ENCODE measurements at places on chromosomes 12 and 14.

DNA sequence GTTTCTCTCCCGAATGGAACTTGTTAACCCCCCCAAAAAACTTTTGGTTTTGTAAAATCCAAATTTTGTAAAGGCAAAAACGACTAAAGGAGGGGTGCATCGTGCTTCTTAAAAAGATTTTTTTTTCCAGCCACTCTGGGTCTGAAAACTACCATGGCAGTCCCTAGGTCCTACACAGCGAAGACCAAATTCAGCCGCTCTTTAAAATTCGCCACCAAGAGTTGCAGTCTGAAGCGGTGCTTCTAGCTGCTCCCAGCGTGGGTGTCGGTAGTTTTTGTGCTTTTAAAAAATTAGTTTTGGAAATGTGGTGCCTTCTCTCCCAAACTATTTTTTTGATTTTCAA is 873 bp upstream of the GSC start:
- no peak for DNase-seq

- DNase-seq: no peak
Observed at GRCh38 chr14:61609191-61609843, 86.0 kb upstream of the HIF1A start.

GRCh38 chr14:26174395-26174794 is 423.4 kb downstream of the NOVA1 start:
- no peak for DNase-seq

DNA sequence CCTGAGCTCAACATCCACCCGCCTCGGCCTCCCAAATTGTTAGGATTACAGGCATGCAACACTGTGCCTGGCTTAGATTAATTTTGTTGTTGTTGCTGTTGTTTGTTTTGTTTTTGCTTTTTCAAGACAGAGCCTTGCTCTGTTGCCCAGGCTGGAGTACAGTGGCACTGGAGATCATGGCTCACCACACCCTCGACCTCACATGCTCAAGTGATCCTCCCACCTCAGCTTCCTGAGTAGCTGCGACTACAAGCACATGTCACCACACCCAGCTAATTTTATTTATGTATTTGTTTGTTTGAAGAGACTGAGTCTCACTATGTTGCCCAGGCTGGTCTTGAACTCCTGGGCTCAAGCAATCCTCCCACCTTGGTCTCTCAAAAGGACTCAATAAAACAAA is 26.7 kb downstream of the CRY1 start:
- peak; percentile 3 for DNase-seq

GRCh38 chr12:49345051-49345824 is 1.4 kb upstream of the DNAJC22 start:
- DNase-seq: peak; percentile 56

- DNase-seq: no peak
Observed at GRCh38 chr12:110320550-110320949, 39.5 kb downstream of the ATP2A2 start.

DNA sequence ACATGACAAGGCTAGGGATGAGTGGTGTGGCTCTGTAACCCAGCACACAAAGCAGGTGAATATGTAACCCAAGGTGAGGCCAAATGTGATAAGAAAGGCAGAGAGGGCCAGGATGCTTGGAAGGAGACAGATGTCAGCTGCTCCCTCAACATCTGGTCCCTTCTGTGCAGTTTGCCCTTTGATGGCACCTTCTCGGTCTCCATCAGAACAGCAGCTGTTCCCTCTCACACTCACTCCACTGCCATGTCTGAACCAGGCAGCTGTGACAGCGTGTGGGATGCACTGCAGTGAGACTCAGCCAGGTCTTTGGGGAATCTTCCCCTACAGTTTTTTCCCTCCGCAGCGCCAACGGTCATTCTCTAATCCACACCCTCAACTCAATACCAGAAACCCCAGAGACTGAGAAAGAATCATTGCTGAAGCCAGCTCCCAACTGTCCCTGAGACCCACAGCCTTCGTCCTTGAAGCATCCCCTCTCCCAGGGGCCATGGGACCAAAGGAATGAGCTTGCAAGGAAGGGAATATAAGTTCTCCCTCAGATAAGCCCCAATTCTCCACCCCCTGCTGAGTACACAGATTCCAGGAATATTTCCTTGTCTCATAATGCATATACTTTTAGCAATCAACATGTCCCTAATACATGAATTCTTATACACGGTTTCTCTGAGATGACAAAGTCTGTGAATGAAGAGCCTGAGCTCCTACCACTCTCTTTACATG is 230.0 kb downstream of the GLT1D1 start:
- DNase-seq: no peak

- peak; percentile 40 for DNase-seq
Observed at GRCh38 chr12:106455111-106455510, 97.6 kb downstream of the POLR3B start.

DNA sequence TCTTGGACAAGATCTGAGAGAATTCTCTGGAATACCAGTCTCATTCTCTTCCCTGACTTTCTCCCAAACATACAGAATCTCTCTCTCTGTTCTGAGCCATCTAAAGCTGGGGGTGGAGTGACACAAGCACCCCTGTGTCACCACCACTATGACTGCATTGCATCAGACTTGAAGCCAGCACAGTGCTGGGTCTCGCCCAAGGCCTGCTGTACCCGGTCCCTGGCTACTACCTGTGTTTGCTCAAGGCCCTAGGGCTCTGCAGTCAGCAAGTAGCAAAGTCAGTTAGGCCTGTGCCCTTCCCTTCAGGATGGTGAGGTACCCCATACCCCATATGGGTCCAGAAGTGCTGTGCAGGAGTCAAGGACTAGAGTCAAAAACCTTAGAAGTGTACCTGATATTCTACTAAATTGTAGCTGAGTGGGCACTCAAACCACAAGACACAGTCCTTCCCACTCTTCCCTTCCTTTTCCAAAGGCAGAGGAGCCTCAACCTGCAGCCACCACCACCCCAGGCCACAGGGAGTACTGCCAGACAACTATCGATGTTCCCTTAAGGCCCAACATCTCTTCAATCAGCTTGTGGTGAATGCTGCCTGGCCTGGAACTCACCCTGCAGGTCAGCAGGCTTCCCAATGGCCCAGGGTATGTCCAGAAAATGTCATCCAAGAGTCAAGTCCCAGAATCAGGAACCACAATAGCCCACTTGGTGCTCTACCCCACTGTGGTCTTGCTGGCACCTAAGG is 21.2 kb upstream of the RDH16 start:
- no peak for DNase-seq

DNA sequence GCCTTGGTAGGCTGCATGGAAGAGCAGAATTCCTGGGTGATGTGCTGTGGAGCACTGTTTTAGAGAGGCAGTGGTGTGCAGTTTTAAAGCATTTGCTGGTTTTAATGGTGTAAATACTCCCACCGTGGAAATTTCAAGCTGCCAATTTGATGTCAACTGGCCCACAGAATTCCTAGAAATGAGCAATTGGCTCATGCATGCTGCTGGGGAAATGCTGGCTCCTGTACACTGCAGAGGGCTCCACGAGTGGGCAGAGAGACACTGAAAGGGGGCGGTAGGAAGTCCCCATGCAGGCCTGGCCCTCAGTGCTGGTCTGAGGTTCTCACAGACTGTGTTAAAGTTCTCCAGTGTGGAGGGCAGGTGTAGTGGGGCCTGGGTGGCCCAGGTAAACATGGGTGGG is 99.4 kb upstream of the NTF3 start:
- DNase-seq: no peak

- peak; percentile 43 for DNase-seq
Observed at GRCh38 chr12:64679487-64680001, 69.2 kb downstream of the RASSF3 start.

- no peak for DNase-seq
Observed at GRCh38 chr14:99287269-99287942, 15.4 kb upstream of the BCL11B start.

DNA sequence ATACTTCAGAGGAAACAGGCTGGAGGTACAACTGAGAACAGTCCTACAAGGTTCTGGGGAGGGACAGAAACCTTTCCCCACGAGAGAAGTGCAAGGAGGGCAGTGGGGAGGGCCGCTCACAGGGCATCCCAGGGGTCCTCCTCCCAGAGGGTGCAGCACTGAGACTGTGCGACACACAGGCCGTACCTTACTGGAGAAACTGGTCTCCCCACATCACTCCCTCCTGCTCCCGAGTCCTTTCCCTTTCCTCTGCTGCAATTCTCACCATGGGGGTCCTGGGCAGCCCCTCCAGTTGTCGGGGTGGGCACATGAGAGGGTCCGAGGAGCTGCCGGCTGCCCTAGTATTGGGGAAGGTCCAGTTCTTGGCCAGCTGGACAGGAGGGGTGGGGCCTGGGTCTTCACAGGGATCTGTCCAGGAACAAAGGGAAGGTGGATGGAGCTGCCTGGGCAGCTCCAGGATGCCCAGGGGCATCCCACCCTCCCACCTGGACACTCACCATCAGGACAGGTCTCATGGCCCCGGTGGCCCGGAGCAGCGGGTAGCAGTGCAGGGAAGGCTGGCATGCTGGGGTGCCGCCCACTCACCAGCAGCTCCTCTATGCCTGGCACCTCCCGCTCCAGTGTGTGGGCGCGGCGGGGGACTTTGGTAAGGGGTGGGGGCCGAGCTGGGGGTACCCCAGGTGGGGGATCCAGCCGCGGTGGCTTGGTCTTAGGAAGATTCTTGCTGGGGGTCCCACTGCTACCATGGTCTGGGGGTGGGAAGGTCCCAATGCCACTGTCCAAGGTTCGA is 35.8 kb downstream of the NCKAP5L start:
- DNase-seq: no peak

- peak; percentile 80 for DNase-seq
Observed at GRCh38 chr12:94140556-94140955, 7.8 kb upstream of the PLXNC1 start.

- peak; percentile 82 for DNase-seq
Observed at GRCh38 chr12:8127138-8127537, 3.7 kb downstream of the CLEC4A start.

GRCh38 chr14:65575389-65575788 is 162.9 kb downstream of the FUT8 start:
- DNase-seq: no peak

- DNase-seq: no peak
Observed at GRCh38 chr12:90816353-90817089, 138.5 kb downstream of the CCER1 start.

DNA sequence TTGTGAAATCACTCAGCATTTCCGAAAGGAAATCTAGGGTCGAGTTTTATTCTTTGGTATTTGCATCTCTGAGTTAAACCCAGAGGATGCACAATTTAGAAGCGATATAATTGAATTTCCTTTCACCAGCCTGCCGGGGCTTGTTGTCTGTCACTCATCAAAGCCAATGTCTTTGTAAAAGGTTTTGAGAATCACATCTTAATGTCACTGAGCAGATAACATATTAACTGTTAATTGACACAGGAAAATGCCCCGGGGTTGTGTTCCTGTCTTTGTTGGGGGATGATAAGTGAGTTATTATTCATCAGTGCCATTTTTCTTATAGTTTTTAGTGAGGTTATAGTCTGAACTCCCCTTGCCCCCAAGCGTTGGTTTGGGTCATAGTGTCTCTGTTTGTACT is 73.4 kb downstream of the DUSP6 start:
- no peak for DNase-seq

DNA sequence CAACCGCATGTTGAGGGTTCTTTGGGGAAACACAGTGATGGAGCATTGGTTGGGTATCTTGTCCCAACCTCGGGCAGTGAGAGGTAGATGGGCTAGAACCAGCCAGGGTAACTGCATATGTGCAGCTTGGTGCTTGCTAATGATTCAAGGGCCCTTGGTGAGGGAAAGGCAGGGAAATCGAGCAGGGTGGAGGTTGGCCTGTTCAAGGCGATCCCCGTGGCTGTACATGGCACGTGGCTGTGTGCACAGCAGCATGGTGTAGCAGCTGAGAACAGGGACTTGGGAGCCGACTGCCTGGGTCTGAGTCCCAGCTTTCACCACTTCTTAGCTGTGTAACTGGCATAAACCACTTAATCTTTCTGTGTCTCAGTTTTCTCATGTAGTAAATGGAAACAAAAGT is 45.5 kb upstream of the OAS1 start:
- no peak for DNase-seq

GRCh38 chr12:96375170-96375569 is 25.1 kb downstream of the CDK17 start:
- peak; percentile 49 for DNase-seq

DNA sequence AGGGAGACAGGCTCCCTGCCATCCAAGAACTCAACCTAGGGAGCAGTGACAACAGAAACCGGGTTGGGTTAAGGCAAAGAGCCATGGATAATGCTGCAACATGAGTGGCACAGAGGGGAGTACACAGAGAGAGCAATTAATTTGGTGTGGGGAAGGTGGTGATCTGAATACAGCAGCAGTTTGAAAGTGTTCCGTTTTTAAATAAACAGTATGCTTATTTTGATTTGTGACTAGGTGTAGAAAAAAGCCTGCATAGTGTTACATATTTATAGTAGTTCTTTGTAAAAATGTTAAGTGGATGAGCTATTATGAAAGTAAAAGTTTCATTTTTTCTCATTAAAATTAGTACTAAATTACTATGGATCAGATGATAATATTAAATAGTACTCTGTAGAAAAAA is 8.7 kb downstream of the AKAP5 start:
- DNase-seq: no peak

DNA sequence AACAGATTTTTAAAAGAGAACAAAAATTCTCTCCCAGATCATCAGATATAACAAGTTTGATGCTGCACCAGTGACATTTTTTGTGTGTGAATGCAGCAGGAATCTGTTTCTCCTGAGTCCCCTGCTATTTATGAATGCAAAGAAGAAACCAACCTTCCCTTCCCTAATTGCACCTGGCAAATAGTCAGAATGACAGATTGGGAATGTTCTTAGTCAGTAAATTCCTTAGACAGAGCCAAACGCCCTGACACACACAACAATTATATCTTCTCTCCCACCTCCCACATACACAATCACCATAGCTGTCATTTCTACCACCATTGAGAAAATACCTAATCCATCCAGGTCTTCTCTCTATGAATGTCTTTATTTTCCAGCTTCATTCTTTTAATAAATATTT is 174.4 kb downstream of the ALG10B start:
- no peak for DNase-seq

DNA sequence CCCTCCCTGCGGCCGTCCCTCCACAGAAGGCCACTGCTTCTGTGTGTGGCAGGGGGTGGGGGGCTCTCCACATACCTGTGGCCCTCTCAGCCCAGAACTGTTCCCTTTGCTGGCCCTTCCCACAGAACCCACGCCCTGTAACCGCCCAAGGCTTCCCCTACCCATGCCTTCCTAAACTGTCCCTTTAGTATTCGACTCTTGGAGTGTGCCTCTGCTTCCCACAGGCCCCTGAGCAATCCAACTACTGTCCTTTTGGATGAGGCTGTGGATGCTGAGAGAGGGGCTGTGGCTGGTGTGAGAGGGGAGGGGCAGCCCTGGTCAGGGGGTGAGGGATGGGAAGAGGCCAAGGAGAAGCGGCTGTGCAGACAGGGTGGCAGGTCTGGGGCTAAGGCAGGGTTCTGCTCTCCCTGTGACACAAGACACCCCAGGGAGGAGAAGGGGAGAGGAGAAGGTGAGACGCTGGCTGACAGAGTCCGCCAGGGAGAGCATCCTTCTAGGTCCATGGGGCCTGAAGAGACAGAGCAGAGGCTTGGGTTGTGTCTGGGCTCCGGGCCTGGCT is 46.0 kb downstream of the DLK1 start:
- DNase-seq: no peak
